ENCODE measurements at places on chromosomes 6 and 20.

DNA sequence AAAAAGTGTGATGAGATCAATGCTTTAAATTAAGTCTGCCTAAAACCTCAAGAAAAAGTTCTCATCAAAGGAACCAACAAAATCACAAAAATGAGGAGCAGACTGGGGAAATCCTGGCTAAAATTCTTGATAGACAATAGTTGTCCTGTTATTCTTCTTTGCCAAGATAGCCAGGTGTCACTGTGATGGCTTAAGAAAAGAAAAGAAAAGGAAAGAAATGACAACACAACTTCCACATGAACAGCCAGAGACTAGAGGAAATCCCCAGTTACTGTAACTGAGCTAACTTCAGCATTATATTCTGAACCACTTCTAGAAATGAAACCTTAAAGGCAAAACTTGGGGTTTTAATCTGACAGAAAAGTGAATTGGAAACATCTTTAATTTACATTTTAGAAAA, 129.6 kb downstream of the CD24 start:
- DNase-seq = no peak

- DNase-seq = no peak
These were observed 161.7 kb downstream of the BMP7 start for GRCh38 chr20:57104651-57105204.

- peak; percentile 20 for DNase-seq
These were observed 4.2 kb downstream of the DUSP22 start for GRCh38 chr6:296151-297122.

DNA sequence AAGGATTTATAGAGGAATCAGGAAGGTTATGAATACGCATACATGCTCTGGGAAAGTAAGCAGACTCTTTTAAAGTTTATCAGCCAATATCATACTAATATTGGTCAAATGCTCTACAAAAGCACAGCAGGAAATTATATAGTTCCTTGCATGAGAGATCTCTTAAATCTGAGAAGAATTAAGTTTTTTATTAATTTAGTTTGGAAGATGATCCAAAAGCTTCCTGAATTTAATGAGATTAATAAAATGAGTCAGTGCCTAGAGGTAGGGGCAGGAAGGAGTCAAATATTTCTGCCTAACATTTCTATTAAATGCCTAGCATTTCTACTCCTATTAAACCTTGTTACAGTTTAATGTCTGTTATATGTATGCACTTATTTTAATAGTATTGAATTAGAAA, 1608.2 kb downstream of the GRIK2 start:
- DNase-seq = no peak

DNA sequence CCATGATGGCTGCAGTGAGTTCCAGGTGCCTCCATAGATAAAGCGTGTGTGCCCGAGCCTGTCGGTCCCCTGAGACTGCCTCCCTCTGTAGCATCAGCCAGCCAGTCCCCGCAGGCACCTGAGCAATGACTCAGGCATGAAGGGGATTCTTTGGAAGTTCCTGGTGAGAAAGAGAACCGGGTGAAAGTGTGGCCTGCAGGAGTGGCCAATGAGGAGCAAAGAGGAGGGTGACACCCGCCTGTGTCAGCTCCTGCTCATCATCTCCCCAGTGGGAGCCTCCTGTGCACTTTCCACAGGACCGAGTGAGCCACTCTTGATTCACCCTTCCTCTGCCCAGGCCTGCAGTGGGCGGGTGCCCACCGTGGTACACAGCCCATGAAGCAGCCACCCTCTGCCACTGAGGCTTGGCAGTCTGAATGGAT, 71.2 kb upstream of the PTPN1 start:
- peak; percentile 64 for DNase-seq

DNA sequence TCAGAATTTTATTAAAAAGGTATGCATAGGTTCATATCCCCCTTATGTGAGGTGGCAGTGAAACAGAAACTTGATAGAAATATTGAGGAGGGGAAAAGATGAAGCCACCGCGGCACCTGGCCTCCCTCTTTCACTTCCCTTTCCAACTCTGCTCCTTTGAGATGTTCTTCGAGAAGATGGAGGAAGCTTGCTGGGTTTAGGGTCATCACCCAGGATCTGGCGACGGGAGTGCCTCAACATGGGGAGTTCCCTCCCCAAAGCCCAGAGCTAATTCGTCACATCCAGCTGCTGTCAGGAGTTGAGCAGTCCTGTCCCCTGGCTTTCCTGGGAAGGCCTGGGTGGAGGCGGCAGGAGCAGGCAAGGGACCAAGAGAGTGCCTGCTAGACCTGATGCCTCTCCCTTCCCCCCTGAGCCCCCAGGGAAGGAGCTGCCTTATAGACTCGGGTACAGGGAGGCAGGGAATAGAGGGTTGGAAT, 29.1 kb downstream of the RREB1 start:
- DNase-seq = no peak

DNA sequence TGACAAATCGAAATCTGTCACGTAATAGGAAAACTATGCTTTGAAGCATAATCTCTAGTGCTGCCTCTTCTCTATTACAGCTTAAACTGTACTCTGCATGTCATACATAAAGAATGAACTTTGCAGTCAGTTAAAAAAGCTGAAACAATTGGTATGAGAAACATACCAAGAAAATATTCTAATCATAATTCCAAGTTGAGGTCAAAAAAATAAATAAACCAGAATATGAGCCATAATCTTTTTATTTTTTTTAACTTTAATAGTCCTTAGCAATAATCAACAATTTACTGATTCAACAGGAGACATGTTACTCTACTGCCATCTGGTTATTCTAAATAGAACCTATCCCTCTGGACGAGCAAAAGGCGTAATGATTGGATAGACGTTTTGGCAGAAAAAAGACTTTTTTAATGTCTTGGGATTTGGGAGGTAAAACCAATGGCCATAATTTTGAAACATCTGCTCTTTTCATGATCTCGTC, 224.4 kb upstream of the FLRT3 start:
- no peak for DNase-seq

DNA sequence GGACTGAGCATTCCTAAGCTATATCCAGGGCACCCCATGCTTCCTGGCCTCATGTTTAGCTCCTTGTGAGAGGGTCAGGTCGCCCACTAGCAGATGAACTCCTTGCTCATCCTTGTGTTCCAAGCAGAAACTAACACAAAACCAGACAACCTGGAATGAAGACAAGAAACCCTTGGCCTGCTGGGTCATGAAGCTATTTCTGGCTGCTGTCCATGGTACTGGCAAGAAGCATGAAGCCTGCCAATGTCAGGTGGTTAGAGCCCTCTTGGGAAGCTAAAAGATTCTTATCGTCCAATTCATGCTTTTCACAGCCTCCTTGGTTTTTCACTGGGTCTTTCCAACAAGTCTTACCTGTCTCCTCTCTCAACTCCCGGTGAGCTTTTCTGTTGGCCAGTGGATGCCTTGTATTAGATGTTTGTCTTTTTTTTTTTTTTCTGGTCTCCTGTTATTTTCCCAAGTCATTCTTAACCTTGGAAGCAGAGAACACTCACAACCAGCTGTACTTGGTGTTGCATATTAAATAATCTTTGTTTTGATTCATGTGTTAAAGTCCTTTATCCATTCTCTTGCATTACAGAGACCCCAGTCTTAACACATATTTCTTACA, 180.3 kb downstream of the ANKRD60 start:
- peak; percentile 85 for DNase-seq

GRCh38 chr6:48315051-48315719, 204.2 kb upstream of the PTCHD4 start:
- DNase-seq = no peak

GRCh38 chr20:62739581-62740285, 31.1 kb downstream of the NTSR1 start:
- DNase-seq = no peak

DNA sequence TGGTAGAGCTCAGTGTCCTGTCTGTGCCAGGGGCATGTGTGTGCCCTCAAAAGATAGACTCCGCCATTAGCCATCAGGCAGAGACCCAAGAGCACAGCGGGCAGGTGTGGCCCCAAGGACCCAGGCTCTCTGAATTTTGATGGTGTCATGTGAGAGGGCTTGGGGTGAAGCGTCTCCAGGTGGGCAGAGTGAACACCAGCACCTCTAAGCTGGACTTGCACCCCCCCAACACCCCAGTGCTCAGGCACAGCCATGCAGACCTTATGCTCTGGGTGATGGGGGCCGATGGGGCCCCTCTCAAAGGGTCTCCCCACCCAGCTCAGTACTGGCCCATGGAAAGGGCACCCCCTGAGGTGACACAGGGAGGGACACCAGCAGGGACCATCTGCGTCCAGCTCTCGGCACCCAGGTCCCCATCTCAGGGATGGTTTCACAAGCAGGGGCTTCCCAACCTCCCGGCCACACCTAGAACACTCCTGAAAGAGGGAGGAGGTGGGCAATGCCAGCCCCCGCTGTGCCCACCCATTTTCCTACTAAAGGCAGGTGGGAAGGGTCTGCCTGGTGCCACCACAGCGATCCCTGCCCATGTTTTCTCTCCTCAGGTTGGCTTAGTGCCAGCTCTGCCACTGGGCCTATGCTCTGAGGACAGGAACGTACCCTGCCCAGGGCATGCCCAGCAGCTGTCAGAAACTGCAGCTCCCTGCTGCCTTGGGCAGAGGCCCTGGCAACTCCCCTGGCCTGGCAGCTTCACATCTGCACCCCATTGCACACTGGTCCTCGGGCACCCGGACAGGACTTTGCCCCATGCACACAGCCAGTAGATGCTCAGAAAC, 3.5 kb downstream of the CST7 start:
- DNase-seq = no peak

- no peak for DNase-seq
These were observed 28.2 kb downstream of the SUN5 start for GRCh38 chr20:32975698-32976674.

DNA sequence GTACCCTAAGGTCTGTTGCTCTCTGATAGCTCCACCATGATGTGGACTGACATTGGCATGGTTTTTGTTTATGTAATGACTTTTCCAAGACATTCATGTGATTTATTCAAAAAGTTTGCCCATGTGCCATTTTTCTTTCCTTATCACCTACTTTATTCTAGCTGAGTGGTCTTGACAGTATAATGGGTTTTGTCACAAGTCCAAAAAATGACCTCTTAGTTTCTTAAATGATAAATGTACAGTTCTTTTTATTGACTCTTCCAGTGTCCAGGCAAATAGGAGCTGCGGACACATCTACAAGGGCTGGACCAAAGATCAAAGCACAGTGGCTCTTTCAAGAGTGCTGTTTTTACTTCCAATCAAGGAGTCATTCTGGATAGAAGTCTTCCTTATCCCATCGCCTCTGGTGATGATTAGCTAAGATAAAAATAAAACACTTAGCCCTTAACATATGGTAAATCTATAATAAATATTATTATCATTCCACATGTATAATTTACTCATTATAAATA, 141.4 kb downstream of the MMUT start:
- no peak for DNase-seq

DNA sequence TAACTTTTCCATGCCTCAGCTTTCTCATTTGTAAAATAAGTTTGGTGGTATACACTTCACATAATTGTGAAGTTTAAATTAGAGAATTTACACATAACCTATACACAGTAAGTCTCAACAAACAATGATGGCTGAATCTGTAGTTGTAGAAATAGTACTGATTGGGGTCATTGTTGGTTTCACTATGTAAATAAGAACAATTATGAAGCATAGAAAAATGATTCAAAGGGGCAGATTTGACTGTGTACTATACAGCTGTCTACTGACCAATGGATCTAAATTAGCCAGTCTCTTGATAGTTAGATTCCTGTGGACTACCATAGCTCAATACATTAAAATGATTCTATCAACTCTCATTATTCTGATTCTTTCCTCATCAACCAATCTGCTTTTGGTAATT, 181.1 kb upstream of the STXBP5 start:
- no peak for DNase-seq

GRCh38 chr20:21166801-21167200, 40.9 kb downstream of the KIZ start:
- no peak for DNase-seq

DNA sequence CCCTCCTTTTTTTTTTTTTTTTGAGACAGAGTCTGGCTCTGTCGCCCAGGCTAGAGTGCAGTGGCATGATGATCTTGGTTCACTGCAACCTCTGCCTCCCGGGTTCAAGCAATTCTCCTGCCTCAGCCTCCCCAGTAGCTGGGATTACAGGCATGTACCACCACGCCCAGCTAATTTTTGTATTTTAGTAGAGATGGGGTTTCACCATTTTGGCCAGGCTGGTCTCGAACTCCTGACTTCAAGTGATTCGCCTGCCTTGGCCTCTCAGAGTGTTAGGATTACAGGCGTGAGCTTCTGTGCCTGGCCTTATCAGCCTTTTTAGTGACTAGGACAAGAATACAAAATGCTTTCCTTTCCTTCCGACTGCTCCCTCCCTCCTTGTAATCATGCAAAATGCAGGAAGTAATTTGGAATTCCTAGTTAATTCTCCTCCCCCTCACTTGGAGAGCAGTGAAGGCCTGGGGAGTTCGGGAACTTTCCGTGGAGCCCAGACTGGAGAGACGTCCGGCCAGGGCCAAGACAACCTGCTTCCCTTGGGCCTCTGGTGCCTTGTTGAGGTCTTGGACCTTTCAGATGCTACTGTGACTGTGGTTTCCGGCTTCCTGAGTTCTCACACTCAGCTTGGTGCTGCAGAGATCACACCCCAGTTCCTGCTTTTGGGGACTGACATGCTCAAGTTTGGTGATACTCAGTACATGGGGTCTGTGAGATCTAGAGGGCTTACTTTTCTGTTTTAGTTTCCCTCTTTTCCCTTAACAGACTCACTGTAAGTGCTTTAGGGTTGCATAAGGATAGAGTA, 3.9 kb upstream of the PHF20 start:
- DNase-seq = no peak

DNA sequence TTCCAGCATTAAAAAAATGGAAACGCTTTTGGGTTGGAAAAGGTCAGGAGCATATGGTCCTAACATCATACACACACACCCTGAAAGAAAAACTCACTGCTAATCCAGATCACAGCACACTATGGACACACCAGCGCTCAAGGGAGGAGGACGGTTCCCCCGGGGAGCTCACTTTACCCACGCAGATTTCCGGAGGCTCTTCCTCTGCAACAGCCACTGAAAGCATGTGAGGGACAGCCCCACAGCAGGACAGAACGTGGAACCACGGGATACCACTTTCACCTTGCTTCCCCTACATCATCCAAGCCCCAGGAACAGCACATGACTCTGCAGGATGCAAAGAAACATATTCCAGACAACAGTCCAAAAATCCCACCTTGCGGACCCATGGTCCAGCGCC, 13.2 kb downstream of the SNHG17 start:
- no peak for DNase-seq

- DNase-seq = no peak
These were observed 26.7 kb upstream of the MYLIP start for GRCh38 chr6:16102208-16102607.

Measured in astrocyte of the hippocampus (primary cell).